Ascending aorta (tissue), 2 donors: ENCODE measurements at places on chromosomes 5 and 9.

GRCh38 chr9:462606-463005 is 247.9 kb downstream of the DOCK8 start:
- DNase-seq: no peak

- no peak for DNase-seq
Observed at GRCh38 chr9:123544007-123544827, 188.2 kb downstream of the CRB2 start.

DNA sequence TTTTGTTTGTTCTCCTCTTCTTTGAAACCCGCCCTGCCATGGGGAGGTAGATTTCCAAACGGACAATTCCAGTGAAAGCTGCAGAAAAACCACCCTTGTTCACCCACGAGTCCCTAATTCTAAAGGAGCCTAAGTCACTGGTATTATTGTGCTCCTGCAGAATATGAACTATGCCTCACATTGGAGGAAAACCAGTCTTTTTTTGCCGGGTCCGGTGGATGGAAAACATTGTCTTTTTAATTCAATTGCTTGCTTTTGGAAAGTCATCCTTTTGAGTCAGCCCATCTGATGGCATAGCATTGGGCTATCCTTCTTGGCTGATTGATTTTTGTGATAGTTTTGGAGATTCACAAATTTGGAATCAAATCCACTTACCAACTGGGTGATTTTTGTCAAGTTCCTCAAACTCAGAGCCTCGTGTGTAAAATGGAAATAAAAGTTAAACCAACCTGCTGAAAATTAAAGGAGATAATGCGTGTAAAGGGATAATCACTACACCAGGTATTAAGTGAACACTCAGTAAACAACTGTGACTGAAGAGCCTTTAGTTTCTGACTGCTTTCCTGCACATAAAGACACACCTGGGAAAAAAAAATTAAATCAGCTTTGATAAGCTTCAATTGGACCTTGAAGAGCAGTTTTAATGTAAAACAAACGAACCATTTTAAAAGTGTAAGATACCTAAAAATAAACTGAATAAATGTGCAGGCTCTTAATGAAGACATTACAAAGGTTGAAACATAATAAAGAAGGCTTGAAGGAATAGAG is 780 bp upstream of the CCNJL start:
- DNase-seq: no peak

- DNase-seq: no peak
Observed at GRCh38 chr5:143244000-143244736, 159.3 kb downstream of the NR3C1 start.

GRCh38 chr5:176533894-176534611 is 3.1 kb downstream of the RNF44 start:
- no peak for DNase-seq

GRCh38 chr5:56413546-56413945 is 180.4 kb upstream of the ANKRD55 start:
- no peak for DNase-seq

DNA sequence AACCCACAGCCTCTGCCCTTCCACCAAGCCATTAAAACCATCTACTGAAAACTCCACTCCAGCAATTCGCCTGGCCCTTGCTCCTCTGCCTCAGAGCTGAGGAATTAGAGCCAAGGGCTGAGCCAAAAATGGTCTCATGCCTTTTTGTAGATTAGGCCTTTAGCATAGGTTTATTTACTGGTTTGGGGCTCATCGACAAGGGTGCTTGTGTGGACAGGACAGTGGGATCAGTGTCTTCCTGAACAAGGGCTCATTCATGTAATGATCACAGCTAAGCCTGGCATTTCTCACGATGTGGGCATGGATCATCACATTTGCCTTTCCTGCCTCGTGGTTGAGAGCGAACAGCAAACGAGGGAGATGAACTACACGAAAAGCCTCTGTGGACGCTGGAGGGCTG is 59.2 kb upstream of the PHF24 start:
- no peak for DNase-seq

DNA sequence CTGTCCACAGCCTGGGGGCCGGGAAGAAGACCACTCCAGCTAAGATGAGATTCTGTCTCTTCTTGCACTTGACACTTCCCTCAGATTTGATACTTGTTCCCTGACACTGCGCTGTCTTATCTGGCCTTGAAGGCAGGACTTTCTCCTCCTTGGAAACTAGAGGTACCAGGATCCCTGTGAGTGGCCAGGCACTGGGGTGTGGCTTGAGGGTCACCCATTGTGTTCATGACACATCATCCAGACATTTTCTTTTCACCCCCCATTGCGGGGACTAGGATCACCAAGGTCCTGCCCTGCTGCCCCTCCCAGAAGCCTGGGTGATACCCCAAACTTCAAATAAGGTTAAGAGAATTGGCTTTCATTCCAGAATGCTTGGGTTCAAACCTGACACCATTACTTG is 103.3 kb downstream of the NDFIP1 start:
- no peak for DNase-seq

DNA sequence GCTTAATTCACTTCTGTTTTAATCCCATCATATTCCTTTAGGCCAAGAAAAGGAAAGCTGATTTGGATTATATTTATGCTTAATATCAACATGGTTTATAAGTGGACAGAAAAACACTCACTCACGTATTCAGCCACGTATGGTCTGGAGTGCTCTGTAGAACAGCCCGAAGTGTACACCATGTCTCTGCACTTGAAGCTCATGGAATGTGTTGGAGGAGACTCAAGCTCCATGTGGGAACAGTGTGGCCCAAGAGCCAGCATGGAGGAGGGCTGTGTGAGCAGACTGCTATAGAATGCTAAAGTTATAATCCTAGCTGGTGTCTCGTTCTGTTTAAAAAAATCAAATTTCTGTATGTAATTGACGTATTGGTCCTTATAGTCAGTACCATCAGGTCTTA is 32.9 kb downstream of the OTULINL start:
- no peak for DNase-seq

DNA sequence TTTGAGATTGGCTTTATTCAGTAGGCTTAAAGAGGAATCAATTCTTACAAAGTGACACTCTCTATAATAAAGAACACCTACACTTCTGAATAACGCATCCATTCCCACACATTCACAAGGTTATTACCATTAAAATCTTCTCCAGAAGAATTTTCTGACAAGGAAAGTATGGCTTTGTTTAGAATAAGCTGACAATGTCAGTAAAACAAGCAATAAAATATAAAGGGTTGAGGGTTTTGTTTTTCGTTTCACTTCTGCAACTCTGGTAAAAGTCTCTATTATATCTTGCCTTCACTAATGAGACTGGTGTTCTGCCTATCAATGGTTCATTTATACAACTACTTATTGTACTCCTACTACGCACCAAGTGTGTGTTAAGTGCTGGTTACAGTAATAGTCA is 169.7 kb downstream of the NFIB start:
- no peak for DNase-seq

GRCh38 chr5:15383469-15383868 is 116.5 kb upstream of the FBXL7 start:
- no peak for DNase-seq

DNA sequence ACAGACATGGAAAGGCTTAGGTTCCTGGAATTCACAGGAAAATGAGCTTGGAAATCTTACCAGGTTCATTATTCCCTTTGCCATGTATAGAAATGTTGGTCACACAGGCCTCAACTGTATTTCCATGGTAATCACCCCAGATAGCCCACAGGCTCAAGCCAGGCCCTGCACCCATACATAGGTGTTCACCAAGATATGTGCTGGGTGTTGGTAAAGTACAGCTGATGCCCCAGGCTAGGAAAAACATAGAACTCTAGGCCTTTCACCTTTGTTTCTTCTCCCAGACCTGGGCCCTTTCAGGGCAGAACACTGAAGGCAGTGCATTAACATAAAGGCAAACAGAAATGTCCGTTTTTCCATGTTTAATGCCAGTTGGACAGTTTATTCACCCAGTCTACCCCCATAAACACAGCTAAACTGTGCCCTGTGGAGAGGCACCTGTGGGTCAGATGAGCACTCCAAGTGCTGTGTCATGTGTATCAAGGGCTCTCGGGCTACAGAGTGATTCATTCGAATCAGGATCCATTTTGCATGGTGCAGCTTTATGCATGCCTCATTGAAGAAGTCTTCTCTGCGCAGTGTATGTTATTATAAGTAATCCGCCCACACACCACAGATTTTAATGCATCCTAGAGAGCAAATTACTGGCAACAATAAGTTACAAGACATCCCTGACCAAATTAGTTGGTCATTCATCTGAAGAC is 93.4 kb upstream of the SLC30A5 start:
- DNase-seq: no peak

DNA sequence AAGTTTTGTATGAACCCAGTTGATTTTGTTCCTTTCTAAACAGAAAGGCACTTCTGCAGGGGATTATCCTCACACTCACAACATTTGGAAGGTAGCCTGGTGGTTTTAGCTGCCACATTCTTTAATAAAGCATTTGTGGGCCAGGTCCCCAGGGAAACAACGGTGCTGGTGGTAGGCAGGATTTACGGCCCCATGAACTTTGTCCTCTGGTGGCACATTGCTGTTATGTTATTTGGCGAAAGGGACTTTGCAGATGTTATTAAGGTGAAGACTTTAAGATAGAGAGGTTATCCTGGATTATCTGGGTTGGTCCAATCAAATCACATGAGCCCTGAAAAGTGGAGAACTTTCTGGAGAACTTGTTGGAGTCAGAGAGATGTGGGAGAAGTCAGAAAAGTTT is 86.3 kb upstream of the C9orf72 start:
- no peak for DNase-seq

DNA sequence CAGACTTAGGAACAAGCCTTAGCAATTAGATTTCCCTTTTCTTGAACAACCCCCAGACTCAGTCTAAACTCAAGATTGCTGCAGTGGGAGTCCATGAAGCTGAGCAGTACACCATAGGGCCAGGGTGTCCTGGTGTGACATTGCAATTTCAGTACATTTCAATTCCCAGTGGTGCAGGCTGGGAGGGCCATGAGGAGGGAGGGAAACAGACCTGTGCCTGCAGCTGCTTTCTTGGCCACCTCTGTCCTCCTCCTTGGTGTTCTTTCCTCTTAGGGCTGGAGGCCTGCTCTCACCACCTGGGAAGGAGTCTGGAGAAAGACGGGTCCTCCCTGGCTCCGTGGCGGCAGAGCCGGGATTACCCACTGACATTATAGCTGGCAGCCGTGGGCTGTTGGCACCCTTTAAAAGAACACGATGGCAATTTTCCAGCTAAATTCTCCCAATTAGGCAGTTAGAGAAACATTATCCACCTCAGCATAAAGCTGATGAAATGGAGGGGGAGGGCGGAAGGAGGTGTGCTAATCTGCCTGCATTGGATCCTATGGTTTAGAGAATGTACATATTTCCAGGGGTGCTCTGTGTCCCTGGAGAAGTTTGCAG is 186.4 kb downstream of the SLIT3 start:
- DNase-seq: no peak

DNA sequence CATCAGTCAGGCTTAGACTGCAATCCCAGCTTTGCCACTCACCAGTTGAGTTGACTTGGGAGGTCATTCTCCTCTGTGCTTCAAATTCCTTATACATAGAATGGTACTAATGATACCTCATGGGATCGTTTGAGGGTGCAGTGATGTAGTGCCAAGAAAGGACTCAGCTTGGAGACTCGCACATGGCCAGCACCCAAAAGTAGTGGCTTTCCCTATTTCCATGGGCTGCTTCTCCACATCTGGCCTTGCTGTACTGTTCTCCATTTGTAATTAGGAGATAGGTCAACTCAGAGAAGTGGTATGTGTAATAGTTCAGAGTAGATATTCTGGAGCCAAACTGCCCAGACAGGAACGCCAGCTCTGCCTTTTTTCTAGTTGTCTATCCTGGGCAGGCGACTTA is 5.5 kb downstream of the CCL19 start:
- DNase-seq: no peak

- DNase-seq: no peak
Observed at GRCh38 chr5:51380603-51381207, 2.5 kb upstream of the ISL1 start.

- DNase-seq: no peak
Observed at GRCh38 chr9:134554373-134555093, 87.1 kb upstream of the COL5A1 start.

GRCh38 chr9:35844628-35845270 is 15.7 kb downstream of the TMEM8B start:
- peak; percentile 72 for DNase-seq

GRCh38 chr9:115107701-115108100 is 10.3 kb downstream of the TNC start:
- no peak for DNase-seq

DNA sequence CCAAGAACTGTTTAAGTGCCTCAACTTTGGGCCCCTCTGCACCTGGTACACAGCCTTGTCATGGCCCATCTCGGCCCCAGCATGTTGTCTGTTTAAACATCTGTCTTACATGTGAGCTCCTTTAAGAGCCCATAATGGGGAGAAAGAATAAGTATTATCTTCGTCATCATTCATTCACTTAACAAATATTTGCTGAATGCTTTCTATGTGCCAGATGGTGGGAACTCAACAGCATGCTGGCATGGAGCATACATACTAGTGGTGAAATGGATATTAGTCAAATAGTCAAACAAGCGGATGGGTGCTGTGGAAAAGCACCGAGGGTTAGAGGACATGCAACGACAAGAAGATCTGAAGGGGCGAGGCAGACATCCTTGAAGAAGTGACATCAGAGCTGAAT is 54.5 kb downstream of the GABBR2 start:
- no peak for DNase-seq

GRCh38 chr9:110143950-110144545 is 63.9 kb downstream of the C9orf152 start:
- DNase-seq: no peak

- DNase-seq: no peak
Observed at GRCh38 chr9:127216888-127217217, 47.7 kb upstream of the GARNL3 start.

DNA sequence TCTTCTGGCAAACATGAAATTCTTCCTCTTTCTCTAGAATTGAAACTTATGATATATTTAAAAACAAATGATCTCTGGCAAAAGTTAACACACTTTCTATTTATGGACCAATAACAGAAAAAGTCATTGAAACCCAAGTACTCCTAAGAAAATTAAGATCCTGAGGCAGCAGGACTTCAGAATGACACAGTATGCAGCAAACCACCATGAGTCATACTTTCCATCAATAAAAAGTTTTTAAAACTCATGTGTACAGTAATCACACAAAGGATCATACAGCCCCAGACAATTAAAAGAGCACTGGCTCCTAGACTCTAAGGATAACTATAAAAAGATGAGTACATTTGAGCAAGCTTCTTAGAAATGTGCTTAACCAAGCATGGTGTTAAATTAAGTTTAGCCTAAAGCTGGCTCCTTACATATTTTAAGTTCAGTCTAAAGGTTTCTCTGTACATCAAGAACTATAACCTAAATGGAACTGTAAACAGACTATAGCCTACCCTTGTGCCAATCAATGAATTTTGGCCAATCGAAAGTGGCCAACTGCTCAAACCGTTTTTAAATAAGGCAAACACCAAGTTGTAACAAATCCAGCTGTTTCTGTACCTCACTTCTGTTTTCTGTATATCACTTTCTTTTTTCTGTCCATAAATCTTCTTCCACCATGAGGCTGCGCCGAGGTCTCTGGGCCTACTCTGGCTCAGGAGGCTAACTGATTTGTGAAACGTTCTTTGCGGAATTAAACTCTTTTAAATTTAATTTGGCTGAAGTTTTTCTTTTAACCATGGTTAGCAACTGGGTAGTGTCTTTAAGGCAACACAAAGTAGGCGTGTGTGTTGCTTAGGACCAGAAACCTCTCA is 232.1 kb upstream of the PIK3R1 start:
- no peak for DNase-seq

- DNase-seq: no peak
Observed at GRCh38 chr5:20420991-20421595, 433.1 kb upstream of the CDH18 start.

GRCh38 chr5:145922059-145922458 is 14.3 kb upstream of the SH3RF2 start:
- no peak for DNase-seq
